ENCODE measurements at places on chromosomes 1 and 21.

DNA sequence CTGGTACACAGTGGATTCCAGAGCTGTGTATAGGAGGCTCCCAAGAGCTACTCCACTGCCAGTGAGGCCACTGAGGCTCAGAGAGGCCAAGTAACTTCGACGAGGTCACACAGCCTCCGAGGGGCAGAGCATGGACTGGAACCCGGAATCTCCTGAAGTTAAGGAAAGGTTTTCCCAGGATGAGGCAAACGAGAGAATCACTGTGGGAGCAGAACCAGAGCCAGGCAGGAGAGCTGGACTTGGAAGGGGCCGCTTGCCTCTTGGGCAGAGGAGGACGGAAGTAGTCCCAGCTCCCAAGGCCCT is 52.0 kb downstream of the GLIS1 start:
- DNase-seq: no peak

GRCh38 chr1:41305576-41306363 is 55.5 kb upstream of the FOXO6 start:
- no peak for DNase-seq

GRCh38 chr1:214352838-214353237 is 71.9 kb downstream of the SMYD2 start:
- DNase-seq: no peak

DNA sequence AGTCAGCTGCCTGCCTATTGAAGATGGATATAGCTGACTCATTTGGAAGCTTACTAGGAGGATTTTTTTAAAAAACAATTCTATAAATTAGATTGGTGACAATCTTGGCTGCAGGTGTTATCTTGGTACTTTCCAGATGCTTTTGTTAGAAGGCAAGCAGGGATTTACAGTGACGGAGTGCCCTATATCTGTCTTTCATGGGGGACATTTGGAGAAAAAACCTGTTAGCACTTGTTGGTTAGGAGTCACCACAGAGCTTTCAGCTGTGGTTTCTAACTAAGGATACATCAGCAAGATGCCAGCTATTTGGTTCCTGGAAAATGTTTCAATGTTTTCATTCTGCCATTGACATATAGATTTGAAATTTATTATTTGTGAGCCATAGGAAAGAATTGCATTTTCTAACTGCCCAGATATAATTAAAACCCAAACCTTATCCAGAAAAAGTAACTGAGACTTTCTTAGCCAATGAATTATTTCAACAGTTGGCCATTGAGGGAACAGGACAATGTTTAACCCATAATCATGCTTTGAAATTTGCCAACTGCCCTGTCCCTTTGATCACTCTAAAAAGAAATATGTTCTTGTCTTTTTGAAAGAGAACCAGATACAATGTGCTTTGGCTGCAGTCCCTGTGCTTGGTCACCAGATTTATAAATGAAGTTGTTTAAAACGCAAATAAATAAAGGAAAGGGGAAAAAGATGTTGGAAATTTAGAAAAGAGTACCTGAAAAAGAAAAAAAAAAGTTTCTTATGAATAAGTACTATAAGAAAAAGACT is 761.0 kb upstream of the CXADR start:
- no peak for DNase-seq

DNA sequence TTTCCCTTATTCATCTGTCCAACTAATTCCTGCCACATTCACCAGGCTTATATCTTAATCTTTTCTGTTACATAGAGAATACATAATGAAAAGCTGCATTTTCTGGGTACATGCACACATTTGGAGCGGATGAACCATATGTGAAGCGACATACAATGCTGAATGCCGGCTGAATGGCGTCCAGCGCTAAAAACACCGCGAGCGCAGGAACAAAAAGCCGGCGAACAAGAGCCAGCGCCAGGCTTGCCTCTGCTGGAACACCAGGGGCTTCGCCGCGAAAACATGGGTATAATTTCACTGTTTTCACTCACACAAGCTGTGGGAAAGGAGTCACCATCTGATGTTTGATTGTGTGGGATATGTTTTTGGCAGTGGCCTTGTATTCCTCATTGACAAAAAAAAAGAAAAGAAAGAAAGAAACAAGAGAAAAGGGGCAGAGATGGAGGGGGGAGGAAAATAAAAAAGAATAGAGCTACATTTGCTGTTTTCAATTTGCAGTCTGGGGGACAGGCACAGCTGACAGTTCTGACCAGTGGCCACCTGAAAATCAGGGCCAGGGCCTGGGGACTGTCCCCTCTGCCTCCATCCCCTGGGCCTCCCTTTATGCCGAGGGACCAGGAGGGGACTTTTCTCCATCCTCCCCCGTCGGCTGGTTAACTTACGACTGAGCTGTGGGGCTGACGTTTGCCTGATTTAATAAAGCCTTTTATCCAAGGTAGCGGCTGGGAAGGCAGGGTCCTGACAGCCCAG is 70.2 kb upstream of the OLIG2 start:
- no peak for DNase-seq

GRCh38 chr1:221620437-221621384 is 121.2 kb downstream of the DUSP10 start:
- no peak for DNase-seq

DNA sequence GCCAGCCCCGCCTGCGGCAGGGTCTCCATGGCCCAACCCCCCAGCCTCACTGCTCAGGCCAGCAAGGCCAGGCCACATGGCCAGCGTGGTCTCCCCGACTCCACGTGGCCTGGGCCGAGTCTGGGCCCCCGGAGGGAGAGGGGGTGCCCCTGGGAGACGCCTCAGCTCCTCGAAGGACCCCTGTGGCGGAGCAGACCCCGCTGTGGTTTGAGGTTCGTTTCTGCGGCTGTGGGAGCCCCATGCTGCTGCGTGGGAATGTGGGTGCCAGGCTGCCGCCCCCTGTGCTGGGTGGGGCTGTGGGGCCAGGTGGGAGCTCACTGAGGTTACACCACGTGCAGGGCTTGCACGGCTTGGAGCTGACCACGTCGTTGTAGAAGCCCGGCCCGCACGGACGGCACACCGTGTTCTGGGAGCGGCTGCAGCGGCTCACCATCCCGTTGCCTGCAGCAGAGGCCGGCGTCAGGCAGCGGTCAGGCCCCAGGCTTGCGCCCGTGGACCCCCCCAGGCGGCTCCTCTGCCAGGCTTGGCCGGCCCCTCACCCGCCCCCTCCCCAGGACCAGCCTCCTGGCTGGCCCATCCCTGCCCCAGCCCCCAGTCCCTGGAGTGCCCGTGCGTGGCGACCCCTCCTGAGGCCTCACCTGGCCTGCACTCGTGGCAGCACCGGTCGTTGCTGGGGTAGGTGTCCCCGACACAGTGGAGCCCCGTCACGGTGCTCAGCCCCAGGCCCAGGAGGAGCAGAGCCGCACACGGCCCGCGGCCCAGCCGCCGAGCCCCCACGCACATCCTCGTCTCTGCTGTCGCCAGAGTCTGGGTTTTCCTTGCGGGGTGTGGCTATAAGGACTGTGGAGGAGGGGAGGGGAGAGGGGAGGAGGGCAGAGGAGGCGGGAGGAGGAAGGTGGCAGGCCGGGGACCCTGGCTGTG is at the start of gene TNFRSF4:
TNFRSF4 (minus strand) TSS at position 809 of the 921 bp plus-strand sequence; CDS start at position 783, 26 bp downstream.
- no peak for DNase-seq

- no peak for DNase-seq
Observed at GRCh38 chr1:12129624-12130023, 37.2 kb upstream of the TNFRSF1B start.

DNA sequence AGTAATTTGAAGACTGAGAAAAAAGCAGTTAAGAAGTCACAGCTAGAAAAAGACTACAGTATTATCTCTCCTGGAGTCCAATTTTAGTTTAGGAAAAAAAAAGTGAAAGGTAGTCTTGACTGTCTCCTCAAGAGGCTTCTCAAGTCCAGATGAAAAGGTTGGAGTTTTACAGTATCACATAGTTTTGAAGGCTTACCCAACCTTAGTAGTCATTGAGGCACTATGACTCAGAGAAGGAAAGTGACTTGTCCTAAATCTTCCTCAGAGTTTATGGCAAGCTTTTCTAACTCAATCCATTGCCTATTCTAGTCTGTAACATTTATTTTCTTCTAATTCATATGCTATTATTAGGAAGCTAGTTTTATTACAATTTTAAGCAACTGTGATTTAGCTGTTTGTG is 174.9 kb downstream of the DPYD start:
- no peak for DNase-seq

DNA sequence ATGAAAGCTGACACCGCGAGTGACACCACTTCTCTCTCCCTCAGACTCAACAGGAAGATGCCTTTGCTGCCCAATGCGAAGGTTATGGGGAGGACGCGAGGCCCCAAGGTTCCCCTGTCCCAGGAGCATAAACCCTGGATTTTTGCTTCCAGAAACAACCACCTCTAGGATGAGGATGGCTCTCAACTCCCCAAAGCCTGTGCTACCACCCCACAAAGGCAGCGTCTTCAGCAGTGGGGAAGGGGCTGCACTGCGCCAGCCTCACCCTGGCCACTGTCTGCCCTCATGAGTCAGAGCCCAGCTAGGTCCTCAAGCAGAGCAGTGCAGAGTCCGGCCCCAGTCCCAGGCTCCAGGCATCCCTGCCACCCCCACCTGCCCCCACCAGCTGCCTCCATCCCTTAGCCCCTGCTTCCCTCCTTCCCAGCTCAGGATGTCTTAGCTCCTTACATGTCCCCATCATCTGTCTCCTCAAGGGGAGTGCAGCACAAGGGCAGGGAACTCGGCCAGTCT is 6.9 kb upstream of the SRARP start:
- no peak for DNase-seq

GRCh38 chr1:232307296-232308017 is 322.5 kb downstream of the SIPA1L2 start:
- no peak for DNase-seq

GRCh38 chr21:16534408-16535101 is 804.8 kb downstream of the USP25 start:
- DNase-seq: no peak

GRCh38 chr1:17014671-17015567 is 3.2 kb upstream of the ATP13A2 start:
- no peak for DNase-seq

DNA sequence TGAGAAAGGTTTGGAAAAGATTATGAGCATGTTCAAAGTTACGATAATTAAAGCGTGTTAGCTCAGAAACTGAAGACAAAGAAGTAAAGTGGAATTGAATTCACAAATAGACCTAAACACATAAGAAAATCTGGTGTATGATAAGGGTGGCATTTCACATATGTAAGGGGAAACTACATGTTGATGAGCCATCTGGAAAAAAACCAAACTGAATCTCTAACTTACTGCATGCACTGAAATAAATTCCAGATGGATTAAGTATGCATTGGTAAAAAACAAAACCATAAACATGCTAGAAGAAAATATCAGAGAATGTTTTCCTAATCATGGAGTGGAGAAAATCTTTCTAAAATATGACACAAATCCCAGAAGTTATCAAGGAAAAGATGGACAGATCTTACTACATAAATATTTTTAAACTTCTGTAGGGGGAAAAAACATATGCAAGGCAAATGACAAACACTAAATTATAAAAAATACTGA is 34.0 kb upstream of the CTPS1 start:
- no peak for DNase-seq

DNA sequence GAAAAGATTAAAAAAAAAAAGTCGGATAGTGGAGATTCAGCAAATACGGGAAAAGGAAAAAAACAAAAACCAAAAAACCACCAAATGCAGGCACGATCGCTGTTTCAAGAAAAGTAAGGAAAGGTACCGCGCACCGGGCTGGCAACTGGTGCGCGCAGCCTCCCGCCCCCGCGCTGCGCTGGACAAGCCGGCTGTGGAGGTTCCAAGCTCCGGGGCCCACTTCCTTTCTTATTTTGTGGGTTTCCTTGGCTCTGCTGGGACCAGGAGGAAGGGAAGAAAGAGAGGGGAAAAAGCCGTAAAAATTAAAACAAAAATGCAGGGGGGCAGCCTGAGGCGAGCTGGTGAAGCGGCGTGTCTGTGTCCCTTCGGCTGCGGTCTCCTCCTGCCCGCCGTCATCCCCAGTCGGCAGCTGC is 233 bp downstream of the ADAMTS5 start:
- DNase-seq: no peak

GRCh38 chr21:25881524-25882376 is 147.0 kb downstream of the GABPA start:
- peak; percentile 17 for DNase-seq

GRCh38 chr1:92975551-92976232 is 14.4 kb upstream of the DIPK1A start:
- no peak for DNase-seq

DNA sequence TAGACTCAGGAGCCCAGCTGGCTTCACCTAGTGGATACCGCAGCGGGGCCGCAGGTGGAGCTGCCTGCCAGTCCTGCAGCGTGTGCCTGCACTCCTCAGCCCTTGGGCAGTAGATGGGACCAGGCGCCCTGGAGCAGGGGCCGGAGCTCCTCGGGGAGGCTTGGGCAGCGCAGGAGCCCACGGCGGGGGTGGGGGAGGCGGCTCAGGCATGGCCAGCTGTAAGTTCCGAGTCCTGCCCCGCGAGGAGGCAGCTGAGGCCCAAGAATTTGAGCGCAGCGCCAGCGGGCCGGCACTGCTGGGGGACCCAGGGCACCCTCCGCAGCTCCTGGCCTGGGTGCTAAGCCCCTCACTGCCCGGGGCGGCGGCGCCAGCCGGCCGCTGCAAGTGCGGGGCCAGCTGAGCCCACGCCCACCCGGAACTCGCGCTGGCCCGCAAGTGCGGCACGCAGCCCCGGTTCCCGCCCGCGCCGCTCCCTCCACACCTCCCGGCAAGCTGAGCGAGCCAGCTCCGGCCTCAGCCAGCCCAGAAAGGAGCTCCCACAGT is 30.9 kb downstream of the UTP25 start:
- no peak for DNase-seq

GRCh38 chr1:241531195-241532161 is 700 bp upstream of the KMO start:
- DNase-seq: peak; percentile 81

GRCh38 chr21:33374080-33374449 is 29.1 kb upstream of the IFNGR2 start:
- no peak for DNase-seq

- DNase-seq: no peak
Observed at GRCh38 chr1:109513110-109513710, 3.7 kb upstream of the AMIGO1 start.

- DNase-seq: no peak
Observed at GRCh38 chr1:75745276-75745675, 20.8 kb downstream of the ACADM start.

DNA sequence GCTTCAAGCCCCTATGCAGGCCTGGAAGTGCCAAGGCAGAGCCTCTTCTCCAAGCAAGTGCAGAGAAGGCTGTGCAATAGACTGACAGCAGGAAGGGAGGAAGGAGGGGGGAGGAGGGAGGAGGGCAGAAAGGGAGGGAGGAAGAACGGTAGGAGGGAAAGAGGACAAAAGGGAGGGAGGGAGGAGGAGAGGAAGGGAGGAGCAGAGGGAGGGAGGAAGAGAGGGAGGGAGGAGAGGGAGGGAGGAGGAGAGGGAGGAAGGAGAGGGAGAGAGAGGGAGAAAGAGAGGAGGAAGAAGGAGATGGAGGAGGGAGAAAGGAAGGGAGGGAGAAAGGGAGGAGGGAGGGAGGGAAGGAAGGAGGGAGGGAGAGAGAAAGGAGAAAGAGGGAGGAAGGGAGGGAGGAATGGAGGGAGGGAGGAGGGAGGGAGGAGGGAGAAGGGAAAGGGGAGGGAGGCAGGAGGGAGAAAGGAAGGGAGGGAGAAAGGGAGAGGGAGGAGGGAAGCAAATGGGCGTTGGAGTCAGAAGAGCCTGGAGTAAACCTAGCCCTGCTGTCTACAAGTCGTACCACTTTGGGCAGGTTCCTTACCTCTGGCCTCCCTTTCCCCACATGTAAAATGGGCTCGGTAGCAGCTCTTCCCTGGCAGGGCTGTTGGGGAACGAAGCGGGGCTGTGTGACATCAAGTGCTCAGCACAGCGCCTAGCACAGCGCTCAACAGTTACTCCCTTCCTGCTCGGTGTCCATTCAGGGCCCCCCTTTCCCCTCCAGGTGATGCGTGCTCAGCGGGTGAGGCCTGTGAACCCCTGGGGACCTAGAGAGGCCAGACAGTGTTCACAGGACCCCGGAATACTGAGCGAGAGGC is 244.6 kb downstream of the NPHP4 start:
- no peak for DNase-seq

- DNase-seq: no peak
Observed at GRCh38 chr1:247316590-247317197, 15.0 kb downstream of the ZNF496 start.
